ENCODE measurements at places on chromosomes 5 and 9. TPM values are rescaled to one million over a fixed set of nuclear protein-coding genes. Genes with fewer than 3 reads are reported as not detected.
A peak's percentile ranks its signal among the peaks of the same experiment; 100 is the strongest.

Gene EGR1
- total RNA-seq: 73.0 TPM

- no peaks in the 10 kb centered on the region for H3K4me1 ChIP-seq
- no peaks in the 10 kb centered on the region for H3K27me3 ChIP-seq
- no peak overlapping the region for H3K4me3 ChIP-seq
- no peak for DNase-seq
- peak overlapping the region; percentile 2 for H3K27ac ChIP-seq
- H3K36me3 ChIP-seq: no peaks in the 10 kb centered on the region
These were observed 150.3 kb downstream of the UNC13B start for GRCh38 chr9:35311891-35312639.

DNA sequence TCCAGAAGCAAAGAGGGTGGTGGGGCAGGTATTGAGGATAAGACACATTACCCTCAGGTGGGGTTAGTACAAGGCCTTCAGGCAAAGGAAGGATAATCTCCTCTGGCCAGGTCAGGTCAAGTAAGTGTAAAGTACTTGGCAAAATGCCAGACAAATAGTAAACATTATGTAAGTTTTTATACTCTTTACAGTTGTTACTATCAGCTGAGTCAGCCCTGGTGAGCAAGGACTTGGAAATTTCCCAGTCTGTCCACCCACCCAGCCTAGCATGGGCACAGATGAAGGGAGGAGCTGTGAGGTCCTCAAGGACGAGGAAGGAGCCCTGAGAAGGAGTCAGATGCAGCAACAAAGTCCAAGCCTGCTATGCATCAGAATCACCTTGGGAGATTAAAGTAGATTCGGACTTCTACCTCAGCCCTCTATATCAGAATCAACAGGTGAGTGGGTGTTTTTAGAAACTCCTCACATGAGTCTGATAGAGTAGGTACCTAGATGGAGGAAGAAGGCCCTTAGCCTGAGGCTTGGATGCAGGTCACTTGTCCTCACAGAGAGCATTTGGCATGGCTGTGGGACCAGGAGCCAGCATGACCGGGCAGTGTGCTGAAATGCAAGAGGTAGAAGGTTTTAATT, 50.2 kb upstream of the BARX1 start:
- H3K4me1 ChIP-seq: no peaks in the 10 kb centered on the region
- no peaks in the 10 kb centered on the region for H3K27me3 ChIP-seq
- no peak overlapping the region for H3K27ac ChIP-seq
- H3K4me3 ChIP-seq: no peak overlapping the region
- no peaks in the 10 kb centered on the region for H3K36me3 ChIP-seq

Gene ODF2
- total RNA-seq: 9.7 TPM

DNA sequence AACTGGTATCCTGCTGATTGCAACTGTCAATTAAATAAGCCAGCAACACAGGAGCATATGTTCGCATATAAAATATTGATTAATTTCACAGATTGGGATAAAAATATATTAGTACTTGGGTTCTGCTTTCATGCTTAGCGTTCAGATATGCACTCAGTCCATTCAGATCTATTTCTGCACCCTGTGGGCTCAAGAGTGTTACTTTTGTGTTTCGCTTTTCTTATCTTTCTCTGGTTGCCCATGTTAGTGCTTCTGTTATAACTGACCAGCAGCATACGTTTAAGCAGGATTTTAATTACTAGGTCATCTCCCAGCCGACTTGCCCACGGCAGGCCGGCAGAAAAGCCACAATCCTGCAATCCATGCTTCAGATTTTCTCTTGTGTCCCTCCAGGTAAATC, 289.1 kb downstream of the EBF1 start:
- H3K36me3 ChIP-seq: no peaks in the 10 kb centered on the region
- DNase-seq: no peak
- no peak overlapping the region for H3K4me3 ChIP-seq
- H3K27me3 ChIP-seq: no peaks in the 10 kb centered on the region
- no peak overlapping the region for H3K27ac ChIP-seq

DNA sequence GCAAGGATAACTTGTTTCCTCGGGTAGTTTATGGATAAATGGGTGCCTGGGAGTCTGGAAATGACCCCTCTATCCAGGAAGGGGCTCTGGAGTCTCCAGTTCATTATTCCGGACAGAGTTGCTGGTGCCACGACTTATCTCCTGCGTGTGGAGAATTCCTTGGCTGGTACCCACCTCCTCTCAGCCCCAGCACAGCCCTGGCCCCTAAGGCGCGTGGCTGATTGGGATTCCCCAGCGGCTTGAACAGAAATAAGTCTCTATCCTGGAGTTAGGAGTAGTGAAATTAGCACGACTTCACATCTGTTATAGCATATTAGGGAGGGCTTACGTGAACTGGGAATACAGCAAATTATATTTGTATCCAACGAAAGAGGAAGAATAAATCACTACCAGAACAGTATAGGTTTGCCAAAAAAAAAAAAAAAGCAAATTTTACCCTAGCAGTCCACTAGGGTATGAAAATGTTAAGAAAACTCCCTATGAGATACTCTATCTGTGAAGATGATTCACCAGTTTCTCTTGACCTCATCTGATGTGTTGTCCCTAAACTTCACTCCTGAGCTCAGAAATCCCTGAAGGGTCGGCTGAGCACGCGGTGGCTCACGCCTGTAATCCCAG, 172.5 kb upstream of the OTULINL start:
- DNase-seq: no peak
- peaks cover 26% of the 10 kb centered on the region for H3K36me3 ChIP-seq
- H3K4me1 ChIP-seq: no peaks in the 10 kb centered on the region
- H3K4me3 ChIP-seq: no peak overlapping the region

DNA sequence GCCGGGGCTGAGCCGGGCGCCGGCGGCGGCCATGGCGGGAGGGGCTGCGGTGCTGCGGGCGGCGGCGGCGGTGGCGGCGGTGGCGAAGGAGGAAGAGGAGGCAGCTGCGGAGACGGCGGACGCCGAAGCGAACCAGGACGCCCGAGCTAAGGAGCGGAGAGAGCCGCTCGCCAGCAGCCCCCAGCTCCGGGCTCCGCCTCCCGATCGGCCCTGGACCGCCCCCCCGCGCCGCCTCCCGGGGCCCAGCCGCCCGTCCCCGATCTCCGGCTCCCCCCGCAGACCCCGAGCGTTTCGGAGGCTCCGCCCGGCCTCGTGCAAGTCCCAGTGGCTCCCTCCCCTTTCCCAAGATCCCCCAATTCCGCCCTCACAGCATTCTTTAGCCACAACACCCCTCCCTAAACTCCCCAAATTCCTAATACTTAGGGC, at the start of gene ASTN2:
Gene ASTN2 (minus strand): TSS at position 152 of the 426 bp plus-strand sequence. CDS start 119 bp downstream, at position 33.
- H3K27ac ChIP-seq: no peak within 1 kb of the TSS
- peak within 1 kb of the TSS; percentile 53 for H3K4me3 ChIP-seq
- peaks cover 3% of the 10 kb centered on the region for H3K27me3 ChIP-seq
- no peak for DNase-seq

DNA sequence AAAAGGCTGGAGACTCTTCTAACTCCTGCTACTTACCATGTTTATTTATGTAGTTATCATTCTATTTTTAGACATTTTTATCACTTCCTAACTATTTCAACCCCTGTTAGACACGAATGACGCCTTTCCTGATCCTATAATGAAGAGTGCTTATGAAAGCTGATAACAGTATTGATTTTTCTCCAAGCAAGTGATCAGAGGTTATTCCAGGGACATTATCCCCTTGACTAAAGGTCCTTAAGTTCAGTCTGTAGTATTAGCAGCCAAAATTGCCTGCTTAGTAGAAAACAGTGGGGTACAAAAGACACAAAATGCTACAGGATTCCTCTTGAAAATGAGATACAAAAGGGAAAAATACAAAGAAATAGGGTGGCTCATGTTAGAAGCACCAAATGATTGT, 235.6 kb downstream of the DNAH5 start:
- H3K27ac ChIP-seq: no peak overlapping the region
- H3K27me3 ChIP-seq: no peaks in the 10 kb centered on the region
- H3K4me1 ChIP-seq: no peaks in the 10 kb centered on the region
- no peaks in the 10 kb centered on the region for H3K36me3 ChIP-seq
- no peak overlapping the region for H3K4me3 ChIP-seq

GRCh38 chr5:138588013-138588788, 13.0 kb upstream of the HSPA9 start:
- H3K4me3 ChIP-seq: no peak overlapping the region
- no peaks in the 10 kb centered on the region for H3K4me1 ChIP-seq
- DNase-seq: no peak

GRCh38 chr5:67400752-67401151, 204.2 kb upstream of the CD180 start:
- H3K27me3 ChIP-seq: no peaks in the 10 kb centered on the region
- H3K4me1 ChIP-seq: no peaks in the 10 kb centered on the region
- no peak overlapping the region for H3K27ac ChIP-seq
- no peak for DNase-seq

Gene CARD19
- 46.8 TPM for total RNA-seq

- H3K27ac ChIP-seq: no peak overlapping the region
- DNase-seq: no peak
- no peaks in the 10 kb centered on the region for H3K36me3 ChIP-seq
- no peaks in the 10 kb centered on the region for H3K27me3 ChIP-seq
- no peak overlapping the region for H3K4me3 ChIP-seq
These were observed 92.5 kb upstream of the CPEB4 start for GRCh38 chr5:173795601-173796000.

GRCh38 chr5:72106817-72107130, 501 bp upstream of the MAP1B start:
- H3K27ac ChIP-seq: peak overlapping the region; percentile 95
- H3K4me1 ChIP-seq: peaks cover 31% of the 10 kb centered on the region
- no peaks in the 10 kb centered on the region for H3K27me3 ChIP-seq
- H3K4me3 ChIP-seq: peak overlapping the region; percentile 72
- DNase-seq: no peak
- H3K36me3 ChIP-seq: no peaks in the 10 kb centered on the region

DNA sequence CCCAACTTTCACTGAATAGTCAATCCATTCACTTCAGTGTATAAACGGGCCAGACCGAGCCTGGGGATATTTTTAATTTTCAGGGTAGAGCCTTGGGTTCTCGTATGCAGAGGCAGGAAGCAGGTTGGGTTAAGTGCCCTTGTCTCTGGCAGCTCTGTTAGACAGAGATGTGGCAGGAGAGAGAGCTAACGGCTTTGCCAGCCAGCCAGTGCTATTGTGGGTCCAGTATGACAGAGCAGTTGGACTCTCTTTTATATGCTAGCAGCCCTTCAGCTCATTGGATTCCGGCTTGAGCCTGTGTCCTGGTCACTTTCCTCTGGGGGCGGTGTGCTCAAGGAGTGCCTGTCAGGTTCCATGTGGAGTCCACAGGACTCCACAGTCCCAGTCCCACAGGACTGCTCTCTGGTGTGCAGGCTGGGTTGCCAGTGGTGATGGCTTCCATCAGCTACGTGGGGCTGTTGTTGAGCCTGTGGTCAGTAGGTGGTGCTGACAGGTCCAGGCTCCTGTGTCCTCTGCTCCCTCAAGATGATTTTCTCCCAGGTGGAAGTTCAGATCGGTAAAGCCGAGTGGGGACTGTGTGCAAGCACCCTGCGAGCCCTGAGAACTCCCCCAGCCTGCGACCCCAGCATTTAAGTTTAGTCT, 14.3 kb downstream of the CLTA start:
- no peaks in the 10 kb centered on the region for H3K27me3 ChIP-seq
- peaks cover 36% of the 10 kb centered on the region for H3K4me1 ChIP-seq
- no peak overlapping the region for H3K27ac ChIP-seq
- DNase-seq: no peak
- peaks cover 83% of the 10 kb centered on the region for H3K36me3 ChIP-seq
- H3K4me3 ChIP-seq: no peak overlapping the region

DNA sequence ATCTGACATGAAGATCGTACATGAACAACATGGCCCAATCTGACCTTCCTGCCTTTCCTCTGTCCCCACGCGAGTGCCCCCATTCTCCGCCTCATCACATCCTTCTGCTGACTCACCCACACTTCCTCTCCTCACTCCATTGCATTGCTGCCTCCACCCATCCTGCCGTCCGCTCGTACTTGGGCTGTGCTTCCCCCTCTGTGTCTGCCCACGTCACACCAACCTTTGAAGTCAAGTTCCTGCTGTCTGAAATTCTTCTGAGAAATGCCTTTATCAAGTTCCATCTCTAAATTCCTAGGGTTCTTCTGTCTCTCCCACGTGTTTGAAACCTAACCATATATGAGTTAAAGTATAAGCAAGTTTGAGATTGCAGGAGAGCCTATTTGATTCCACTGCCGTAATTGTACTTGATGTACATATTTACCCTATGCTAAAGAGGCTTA, 18.0 kb upstream of the STARD4 start:
- peak; percentile 81 for DNase-seq
- no peak overlapping the region for H3K27ac ChIP-seq
- no peaks in the 10 kb centered on the region for H3K36me3 ChIP-seq
- no peak overlapping the region for H3K4me3 ChIP-seq
- H3K27me3 ChIP-seq: no peaks in the 10 kb centered on the region

GRCh38 chr9:121185774-121186403, 15.8 kb downstream of the RAB14 start:
- H3K4me1 ChIP-seq: peaks cover 64% of the 10 kb centered on the region
- no peak for DNase-seq
- H3K4me3 ChIP-seq: no peak overlapping the region

DNA sequence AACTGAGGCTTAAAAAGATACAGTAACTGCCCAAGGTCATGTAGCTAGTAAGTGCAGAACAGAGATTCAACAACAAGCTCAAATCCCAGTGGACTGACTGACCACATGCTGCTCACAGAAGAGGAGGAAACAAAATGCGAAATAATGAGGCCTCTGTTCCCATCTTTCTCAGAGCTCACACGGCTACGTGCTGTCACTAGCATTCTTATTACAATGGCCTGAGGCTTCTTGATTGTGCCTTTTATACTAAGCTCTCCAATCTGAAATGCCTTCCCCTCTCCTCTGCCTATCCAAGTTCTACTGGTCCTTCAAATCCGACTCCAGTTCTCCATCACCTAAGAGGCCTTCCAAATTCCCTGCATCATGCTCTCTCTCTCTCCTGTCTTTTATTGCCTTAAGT, 26.0 kb downstream of the SGTB start:
- H3K27me3 ChIP-seq: no peaks in the 10 kb centered on the region
- H3K36me3 ChIP-seq: no peaks in the 10 kb centered on the region
- H3K4me1 ChIP-seq: no peaks in the 10 kb centered on the region
- H3K27ac ChIP-seq: no peak overlapping the region
- DNase-seq: no peak

DNA sequence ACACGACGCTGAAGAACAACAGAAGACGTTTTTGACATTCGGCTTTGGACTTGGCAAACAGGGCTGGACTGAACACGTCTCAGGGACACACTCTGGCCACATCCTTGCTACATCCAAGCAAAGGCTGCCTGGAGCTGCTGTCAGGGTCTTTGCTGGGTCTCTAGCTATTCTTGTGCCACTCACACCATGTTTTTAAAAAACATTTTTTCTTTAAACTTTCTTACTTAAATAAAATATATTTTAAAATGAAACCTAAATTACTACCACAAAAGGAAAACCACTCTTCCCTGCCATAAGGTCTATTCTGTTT, 128.3 kb upstream of the PHYKPL start:
- no peaks in the 10 kb centered on the region for H3K36me3 ChIP-seq
- H3K27me3 ChIP-seq: no peaks in the 10 kb centered on the region
- H3K27ac ChIP-seq: no peak overlapping the region
- H3K4me3 ChIP-seq: no peak overlapping the region
- no peak for DNase-seq

GRCh38 chr9:84667571-84668195, 1.8 kb upstream of the NTRK2 start:
- peak overlapping the region; percentile 74 for H3K27ac ChIP-seq
- H3K4me1 ChIP-seq: peaks cover 11% of the 10 kb centered on the region
- H3K27me3 ChIP-seq: no peaks in the 10 kb centered on the region
- no peak for DNase-seq
- no peaks in the 10 kb centered on the region for H3K36me3 ChIP-seq

Data from right atrium auricular region (tissue), 2 donors.